ENCODE measurements at places on chromosomes 16 and 17.

GRCh38 chr17:6187836-6188235, 117.7 kb downstream of the WSCD1 start:
- DNase-seq = no peak

DNA sequence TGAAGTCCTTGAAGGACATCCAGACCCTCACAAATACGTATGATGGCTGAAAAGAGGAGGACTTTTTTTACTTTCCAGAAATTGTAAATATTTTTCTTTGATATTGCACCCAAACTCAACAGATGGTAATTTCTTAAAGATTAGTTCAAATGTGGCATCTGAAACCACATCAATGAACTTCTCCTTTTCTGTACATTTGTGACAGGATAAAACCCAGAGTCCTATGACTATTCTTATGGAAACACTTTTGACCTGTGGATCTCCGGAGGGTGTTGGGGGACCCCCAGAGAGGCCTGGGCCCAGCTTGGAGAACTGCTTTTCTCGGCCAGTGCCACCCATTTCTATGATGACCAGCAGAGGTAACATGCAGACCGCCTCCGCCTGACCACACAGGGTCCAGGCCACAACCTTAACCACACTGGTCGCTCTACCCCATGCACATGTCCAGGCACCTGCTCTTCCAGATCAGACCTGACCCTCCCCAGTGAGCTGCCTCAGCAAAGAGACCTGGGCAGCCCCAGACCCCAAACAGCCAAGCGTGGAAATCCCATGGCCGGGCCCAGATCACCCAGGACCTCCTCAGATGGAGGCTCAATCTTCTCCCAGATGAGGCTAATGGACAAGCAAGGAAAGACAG, 22.7 kb downstream of the RPH3AL start:
- no peak for DNase-seq

DNA sequence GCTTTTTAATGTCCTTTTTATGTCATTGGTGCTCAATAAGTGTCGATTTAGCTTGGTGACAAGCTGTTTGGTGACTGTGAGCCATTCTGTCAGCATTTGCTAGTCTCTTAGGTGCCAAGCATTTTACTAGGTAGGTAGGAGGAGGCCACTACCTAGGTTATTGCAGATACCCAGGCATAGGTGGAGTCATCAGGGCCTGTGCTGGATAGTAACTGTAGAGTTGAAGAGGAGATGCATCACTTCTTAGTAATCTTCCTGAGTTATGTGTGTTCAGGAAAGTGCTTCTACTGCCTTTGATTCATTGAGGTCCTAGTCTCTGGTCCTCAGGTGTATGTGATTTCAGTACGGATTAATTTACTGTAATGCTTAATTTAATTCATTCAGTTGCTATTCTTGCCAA, 17.7 kb downstream of the USP10 start:
- DNase-seq = no peak

- DNase-seq = no peak
Observed at GRCh38 chr16:88883946-88884345, 17.5 kb upstream of the PABPN1L start.

GRCh38 chr17:10879190-10879836, 41.4 kb upstream of the PIRT start:
- DNase-seq = no peak

- no peak for DNase-seq
Observed at GRCh38 chr16:56932721-56933619, 1.0 kb downstream of the HERPUD1 start.

DNA sequence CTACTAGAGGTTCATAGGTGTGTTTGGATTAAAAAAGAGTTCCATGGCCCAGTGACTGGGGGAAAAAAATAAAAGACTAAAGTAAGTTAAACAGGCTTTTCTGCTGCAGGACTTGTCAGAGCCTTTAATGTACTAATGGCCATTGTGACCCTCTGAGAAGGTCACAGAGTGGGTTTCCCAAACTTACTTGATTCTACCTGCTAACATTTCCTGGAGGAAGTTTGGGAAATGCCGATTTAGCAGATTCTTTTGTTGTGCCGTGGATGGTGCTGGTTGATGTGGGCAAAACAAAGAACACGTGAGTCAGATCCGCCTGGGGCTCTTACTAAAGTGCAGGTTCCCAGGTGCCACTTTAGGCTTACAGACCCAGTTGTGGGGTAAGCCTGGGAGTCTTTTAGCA, 13.6 kb upstream of the STH start:
- no peak for DNase-seq

DNA sequence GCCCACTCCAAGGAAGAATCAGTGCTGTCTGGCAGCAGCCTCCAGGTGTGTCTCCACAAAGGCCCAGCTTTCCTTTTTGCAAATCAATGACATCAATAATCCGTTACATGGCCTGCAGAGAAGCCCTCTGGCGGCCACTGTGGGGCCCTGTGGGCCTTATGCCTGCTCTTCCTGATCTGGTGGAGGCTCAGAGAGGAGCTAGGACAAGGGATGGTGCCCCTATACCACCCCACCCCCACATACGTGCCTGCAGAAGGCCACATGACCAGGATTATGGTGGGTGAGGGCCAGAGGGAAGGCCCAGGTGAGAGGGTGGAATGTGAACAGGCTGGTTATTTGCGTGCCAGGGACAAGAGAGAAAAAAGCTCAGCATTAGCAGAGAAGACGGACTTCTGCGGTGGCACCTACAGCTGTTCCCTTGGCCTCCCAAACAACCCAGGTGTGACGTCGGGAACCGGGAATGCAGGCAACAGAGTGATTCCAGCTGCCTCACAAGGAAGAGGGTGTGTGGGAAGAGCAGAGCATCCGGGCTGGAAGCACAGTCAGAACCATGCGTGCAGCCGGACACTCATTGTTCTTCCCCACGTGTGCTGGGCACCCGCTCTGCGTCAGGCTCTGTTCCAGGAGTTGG, 22.5 kb downstream of the EIF4A3 start:
- DNase-seq = no peak

Data from keratinocyte (primary cell).